GM04503 (cell line): ENCODE measurements at places on chromosomes 16 and 17.

DNA sequence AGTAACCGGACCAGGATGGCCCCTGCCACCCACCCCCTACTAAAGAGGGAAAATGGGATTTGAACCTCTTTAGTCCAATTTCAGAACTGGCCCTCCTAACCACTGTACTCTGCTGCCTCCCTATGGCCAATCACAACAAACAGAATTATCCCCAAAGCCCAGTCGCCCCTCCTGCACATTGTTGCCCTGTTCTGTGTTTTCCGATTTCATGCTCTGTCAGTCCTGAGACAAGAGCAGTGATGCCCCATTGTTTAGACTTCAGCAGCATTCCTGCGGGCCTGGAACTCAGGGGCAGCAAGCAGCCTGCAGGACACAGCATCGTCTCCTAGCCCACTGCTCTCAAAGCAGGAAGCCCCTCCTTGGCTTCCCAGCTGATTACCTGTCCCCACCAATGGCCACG is 20.5 kb upstream of the KLHL11 start:
- no peak for DNase-seq

DNA sequence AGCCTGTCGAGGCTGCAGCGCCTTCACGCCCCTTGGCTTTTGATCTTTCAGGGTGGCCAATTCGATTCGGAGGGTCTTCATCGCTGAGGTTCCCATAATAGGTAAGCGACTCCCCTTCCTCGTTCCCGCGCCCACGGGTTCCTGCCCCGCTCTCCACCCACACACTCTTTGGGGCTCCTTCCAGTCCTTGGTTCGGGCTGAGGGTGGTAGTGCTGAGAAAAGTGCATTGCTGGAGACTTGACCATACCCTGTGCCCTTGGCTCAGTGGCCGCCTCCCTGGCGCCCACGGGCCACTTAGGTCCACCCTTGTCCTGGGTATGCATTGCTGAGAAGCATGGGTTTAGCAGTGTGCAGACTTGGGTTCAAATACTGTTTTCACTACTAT is 491 bp downstream of the POLR2C start:
- DNase-seq: no peak

DNA sequence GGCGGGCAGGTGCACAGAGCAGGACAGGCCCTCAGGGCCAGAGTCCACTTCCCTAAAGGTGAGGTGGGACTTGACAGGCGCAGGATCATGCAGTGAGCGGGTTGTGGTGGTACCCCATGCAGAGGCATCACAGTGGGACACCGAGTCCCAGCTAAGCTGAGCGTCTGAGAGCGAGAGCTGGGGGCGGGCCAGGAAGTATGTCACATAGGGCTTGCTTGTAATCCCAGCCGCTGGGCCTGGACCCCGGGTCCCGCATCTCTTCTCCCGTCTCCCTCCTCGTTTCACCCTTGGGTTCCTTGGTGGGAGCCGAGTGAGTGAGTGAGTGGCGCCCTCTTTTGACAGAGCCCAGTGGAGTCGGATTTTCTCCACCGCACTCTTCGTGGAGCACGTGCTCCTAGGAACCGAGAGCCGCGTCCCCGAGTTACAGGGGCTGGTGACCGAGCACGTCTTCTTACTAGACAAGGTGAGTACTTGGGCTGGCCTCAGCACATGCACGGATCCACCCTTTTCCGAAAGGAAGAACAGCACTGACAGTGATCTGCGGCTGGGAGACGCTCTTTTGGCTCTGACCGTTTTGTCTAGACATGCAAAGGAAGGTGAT is 50.8 kb upstream of the ENDOV start:
- DNase-seq: no peak

DNA sequence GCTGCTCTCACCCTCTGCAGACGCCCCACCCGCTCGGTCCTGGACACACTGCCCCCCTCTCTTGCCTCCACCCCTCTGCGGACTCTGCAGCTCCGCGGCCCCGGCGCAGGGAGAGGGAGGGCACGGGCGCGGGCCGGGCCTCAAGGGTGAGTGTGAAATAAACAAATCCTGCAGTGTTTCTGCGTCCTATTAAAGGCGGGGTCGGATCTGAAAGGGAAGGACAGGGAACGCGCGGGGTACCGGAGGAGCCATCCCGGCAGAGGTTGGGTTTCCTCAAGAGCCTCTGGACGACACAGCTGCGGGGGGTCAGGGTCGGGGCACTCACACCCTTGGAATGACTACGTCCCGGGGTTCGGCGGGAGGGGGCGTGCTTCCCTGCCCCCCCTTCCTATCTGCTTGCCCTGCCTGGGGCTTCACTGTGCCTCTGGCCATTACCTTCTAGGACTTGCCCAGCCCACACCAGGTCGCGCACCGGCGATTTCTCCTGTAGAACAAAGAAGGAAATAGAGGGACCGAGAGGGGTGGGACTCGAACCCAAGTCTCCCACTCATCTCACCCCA is 466 bp upstream of the HSF4 start:
- DNase-seq: no peak

GRCh38 chr17:40402668-40403067 is 15.0 kb downstream of the TOP2A start:
- DNase-seq: no peak

- no peak for DNase-seq
Measured at GRCh38 chr17:28577466-28577824, 750 bp upstream of the ALDOC start.

DNA sequence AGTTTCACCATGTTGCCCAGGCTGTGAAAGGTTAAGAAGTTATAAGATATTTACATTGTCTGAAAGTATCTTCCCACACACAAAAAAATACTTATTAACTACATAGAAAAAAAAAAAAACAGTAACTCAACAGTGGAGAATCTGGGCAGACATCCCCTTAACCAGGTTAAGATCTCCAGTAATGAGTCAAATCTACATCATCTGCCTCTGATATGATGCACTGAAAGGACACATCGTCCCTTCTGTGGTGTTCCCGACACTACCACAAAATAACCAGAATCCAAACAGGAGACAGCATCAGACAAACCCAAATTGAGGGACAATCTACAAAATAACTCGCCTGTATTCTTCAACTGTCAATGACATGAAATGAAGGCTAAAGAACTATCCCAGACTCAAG is 40.0 kb downstream of the CMTM4 start:
- no peak for DNase-seq

- no peak for DNase-seq
Measured at GRCh38 chr17:50872710-50873424, 6.7 kb upstream of the TOB1 start.
